Hippocampal formation (tissue), 2 donors: ENCODE measurements at places on chromosomes 12 and 14.

GRCh38 chr12:93540466-93540865 lies 32.0 kb upstream of the SOCS2 start:
- no peak for DNase-seq

DNA sequence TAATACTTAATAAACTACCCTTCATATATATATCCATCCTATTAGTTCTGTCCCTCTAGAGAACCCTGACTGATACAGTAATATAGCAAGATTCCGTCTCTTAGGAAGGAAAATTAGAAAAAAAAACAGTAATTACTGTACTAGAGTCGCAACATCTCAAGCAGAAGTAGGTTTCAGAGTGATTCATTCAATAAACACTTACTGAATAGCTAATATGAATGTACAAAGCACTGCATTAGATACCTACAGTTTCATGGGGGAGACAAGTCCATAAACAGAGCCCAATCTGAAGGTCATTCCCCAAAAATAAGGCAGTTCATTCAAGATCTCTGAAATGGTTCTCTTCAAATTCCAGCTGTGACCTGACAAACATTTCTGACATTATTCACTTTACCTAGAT lies 9.9 kb downstream of the CERS5 start:
- DNase-seq: no peak

DNA sequence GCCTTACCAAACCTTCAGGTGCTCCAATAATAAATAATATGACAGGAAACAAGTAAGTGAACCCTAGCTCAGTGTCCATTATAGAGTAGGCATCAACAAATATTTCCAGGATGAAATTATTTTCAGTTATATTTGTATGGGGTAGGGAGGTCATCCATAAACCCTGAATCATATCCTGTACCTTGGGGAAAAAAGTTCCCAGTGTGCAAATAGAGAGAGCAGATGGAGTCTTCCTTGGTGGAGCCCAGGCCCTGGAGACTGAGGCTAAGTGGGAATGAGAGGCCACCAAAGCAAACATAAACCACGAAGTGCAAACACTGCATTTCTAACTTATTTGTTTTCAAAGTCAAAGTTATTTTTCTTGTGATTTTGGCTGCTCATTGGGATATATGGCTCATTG lies 8.5 kb upstream of the ERP27 start:
- DNase-seq: no peak

DNA sequence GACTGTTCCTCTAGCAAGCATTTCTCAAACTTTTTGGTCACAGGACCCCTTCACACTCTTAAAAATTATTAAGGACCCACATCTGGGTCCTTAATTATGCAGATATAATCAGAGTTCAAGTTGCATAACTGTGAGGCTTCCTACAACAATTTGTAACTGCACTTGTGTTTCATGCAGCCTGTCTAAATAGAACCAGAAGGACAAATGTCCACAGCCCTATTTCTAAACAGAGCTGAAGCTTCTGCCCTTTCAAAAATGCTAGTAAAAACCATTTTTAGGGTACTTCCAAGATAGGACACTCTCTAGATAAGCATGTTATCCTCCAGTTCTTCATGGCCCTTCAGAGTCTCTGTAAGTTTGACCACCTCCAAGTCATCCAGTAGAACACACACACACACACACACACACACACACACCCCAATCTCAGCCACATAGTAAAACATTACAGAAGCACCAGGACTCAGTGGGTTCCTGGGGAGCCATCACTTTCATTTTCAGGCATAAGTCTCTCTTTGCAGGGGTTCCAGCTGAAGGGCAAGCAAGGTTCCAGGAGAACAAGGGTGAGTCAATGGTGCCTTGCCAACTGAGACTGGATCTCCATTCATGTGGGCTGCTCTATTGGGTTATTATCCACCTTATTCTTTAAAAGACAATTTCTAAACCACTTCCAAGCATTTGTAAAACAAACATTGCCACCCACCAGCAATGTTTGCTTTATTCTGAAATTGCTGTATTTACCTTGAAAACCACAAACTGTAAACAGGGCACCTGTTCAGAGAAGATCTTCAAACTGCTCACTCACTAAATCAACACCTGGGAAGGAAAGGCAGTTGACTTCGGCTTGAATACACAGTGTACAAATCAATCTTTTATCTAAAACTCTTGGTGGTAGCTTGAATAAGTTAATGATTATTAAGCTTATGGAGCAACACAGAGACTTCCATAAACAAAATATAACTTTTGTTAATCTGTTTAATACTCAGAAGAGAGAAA lies 64.1 kb downstream of the ITPR2 start:
- DNase-seq: no peak

GRCh38 chr14:102588821-102589220 lies 3.6 kb upstream of the RCOR1 start:
- no peak for DNase-seq

- no peak for DNase-seq
These were observed 559 bp downstream of the SYNJ2BP start for GRCh38 chr14:70416338-70416724.

DNA sequence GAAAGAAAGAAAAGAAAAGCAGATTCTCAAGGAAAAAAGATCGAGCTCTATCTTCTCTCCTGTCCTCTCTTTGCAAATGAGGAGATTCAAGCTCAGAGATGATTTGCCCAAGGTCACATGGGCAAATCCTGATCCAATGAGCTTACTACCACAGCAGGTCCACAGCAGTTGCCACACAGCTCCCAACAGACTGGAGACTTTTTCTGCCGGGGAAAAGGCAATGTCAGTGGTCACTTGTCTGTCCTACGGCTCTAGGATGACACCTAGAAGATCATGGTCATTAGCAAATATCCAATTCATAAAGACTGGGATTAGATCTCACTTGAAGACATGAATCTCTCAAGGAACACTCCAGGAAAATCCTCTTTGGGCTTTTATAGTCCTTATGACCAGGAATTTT lies 58.8 kb downstream of the TTC7B start:
- DNase-seq: peak; percentile 73

- DNase-seq: peak; percentile 57
These were observed 7.0 kb upstream of the NUAK1 start for GRCh38 chr12:106145539-106146447.

DNA sequence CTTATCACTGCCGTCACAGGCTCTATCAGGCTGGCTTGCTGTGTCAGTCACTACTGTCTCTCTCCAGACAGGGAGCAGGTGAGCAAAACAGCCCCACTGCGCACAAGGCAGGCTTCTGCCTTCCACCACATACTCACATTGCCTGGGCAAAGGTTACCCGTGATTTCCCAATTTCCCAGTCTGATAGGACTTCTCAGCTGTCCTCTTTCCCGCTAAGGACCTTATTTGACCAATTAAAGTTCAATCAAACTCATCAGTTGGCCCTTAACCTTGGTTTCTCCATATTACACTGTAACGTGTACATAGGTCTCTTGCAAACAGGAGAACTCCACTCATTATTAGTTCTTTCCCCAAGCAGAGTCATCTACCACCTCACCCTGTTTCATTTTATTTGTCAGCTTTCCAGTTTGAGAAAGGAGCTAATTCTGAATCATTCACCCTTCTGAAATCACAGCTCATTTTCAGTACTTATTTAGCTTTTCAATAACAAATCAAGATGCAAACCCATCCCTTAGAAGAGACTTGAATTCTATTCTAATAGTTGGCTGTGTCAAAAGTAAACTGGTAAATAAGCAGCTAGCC lies 170.8 kb downstream of the ESR2 start:
- DNase-seq: no peak

DNA sequence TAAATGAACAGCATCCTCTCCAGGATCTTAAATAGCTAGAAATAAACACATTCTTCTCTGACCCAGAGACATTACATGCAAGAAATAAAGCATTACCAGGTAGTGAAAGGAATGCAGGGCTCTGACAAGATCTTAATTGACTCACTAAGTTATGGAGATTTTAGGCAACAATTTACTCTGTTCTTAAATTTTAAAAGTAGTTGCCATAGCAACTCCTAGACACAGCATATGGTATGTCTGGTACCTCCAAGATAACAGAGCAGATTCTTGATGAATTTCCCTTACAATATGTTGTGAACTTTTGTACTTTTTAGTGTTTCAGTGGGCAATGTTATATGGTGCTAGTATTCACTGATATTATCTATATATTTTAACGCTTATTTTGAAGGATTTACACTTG lies 76.7 kb upstream of the G2E3 start:
- no peak for DNase-seq

DNA sequence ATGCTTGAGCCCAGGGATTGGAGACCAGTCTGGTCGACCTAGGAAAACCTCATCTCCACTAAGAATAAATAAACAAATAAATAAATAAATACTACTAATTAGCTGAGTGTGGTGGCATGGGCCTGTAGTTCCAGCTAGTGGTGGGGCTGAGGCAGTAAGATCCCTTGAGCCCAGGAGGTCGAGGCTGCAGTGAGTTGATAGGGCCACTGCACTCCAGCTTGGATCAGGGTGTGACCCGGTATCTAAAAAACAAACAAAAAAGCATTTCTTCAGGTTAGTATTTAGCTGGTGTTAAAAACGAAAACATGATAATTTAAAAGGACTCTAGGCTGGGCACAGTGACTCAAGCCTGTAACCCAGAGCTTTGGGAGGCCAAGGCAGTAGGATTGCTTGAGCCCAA lies 1.2 kb upstream of the FGD4 start:
- no peak for DNase-seq

DNA sequence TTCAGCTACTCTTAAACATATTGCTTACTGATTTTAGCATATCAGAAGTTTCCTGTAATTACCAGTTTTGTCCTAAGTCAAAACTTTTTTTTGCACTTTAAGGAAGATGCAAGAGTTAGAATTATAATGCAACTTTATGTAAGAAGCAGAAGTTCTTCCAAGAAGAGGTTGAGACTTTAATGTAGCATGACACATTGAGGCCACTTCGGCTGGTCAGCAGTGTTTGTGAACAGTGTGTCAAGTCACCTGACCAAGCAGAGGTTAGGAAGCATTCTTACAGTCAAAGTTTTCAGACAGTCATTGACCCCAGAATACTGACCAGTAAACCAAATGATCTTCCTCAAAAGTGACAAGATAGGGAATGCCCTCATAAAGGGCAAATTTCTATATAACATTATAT lies 15.2 kb downstream of the FGFR1OP2 start:
- no peak for DNase-seq

DNA sequence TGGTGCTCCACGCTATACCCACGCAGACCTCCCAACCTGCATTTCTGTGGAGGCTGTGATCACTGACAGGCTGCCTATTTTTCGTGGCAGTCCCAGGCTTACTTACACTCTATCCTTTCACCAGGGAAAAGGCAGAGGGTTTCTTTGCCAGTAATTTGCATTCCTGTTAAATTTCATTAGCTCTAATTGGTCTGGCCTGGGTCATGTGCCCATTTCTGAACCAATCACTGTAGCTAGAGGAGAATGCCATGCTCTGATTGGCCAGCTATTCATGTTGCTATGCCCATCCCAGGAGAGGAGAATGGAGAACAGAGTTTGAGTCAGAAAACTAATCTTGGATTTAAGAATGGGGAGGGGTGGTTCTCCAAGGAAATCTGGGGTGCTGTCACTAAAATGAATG lies 43.2 kb upstream of the TUNAR start:
- no peak for DNase-seq

DNA sequence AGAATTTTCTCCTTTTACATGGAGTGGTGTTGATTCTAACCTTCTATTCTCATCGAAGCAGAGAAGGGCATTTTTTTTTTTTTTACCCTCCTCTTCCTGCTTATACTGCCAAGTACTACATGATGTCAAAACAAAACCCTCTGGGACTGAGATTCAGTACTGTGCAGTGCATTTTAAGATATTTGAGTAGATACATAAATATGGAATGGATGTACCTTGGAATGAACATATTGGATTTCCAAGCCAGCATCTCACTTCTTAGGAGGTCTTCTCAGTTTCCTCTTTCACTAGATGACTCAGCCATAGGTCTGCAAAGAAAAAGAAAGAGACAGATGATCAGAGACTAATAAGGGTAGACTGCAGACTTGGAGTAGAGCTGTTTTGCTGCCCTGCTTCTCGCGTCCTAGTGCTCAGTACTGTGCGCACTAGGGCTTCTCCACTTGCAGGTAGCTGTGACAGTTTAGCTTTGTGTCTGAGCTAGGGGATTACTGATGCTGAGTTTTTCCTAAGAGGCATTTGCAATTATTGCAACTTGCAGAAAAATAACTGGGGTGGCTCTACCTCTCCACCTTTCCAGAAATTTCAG lies 20.4 kb downstream of the TPH2 start:
- no peak for DNase-seq

- peak; percentile 83 for DNase-seq
These were observed at the start of gene ACVR1B for GRCh38 chr12:51951199-51951842. TSS of gene ACVR1B (plus strand) at chr12:51951699. CDS start at chr12:51951744, 45 bp downstream.
